Foreskin keratinocyte (primary cell): ENCODE measurements at places on chromosomes 5 and 9.

- peak; percentile 60 for DNase-seq
Measured at GRCh38 chr9:124671861-124672260, 99.2 kb downstream of the NR6A1 start.

GRCh38 chr9:76743931-76744330, 20.3 kb upstream of the PCA3 start:
- DNase-seq: no peak

GRCh38 chr5:113692891-113693457, 179.5 kb downstream of the YTHDC2 start:
- DNase-seq: no peak

DNA sequence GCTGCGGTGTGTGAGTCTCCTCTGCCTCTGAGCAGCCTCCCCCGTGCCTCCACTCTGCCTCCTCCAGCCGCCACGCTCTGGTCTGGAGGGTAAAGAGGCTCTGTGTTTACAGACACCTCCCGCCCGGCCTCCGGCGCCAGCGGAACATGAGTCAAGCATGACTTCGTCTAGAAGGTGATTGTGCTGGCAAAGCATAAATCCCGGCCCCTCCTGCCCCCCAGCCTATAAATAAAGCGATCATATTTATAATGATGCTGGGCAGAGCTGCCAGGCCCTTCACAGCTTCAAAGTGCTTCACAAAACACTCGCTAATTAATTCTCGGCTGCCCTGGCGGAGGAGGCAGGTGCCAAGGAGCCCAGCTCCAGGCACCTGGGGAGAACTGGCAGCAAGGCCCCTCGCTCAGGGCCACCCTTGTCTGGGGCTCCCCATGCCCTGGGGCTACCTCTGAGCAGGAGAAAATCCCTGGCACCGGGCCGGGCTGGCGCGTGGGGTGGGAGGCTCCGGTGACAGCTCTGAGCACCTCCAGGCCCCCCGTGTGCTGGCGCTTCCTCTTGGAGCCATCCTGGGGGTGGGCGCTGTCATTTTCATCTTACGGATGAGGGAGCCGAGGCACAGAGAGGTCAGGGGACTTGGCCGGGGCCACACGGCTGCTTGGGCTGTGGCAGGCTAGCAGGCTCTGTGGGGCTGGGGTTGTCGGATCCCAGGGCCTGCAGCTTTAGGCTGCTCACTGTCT, 87.8 kb downstream of the RXRA start:
- peak; percentile 47 for DNase-seq

GRCh38 chr5:17081142-17081541, 136.3 kb upstream of the BASP1 start:
- DNase-seq: no peak

DNA sequence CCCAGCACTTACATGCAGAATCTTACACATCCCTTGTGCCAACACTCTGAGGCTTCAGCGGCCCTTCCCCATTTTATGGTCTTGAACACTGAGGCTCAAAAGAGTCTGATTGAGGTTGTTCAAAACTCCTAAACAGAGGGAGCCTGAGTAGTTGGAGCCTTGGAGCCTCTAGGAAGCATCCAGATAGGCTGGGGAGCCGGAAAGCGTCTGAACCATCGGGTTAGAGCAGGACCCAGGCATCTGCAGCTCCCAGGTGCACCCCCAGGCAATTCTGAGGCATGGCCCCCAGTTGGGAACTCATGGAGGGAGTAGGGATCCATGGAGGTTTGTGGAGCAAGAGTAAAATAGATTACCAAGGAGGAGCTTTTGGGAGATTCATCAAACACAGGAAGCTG, 3.8 kb downstream of the OLFML2A start:
- no peak for DNase-seq

GRCh38 chr9:121484651-121485446, 14.8 kb downstream of the GGTA1 start:
- no peak for DNase-seq

DNA sequence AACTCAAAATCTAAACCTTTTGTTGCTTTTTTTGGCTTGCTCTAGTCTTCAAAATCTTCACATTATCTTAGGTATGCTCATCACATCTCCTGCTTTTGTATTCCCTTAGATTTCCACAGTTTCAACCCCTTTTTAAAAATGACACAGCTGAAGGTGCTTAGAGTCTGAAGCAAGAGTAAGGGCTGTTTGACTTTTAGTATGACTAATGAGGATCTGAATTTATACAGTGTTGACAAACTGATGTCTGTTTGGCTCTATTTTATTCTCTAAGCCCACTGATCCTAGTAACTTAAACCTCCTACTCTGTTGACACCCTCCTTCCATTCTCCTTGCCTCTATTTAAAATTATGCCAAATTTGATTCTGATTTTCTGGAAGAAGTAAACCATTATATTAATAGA, 200.1 kb downstream of the MCTP1 start:
- no peak for DNase-seq

- DNase-seq: no peak
Measured at GRCh38 chr9:121599872-121600585, 51.4 kb upstream of the DAB2IP start.

DNA sequence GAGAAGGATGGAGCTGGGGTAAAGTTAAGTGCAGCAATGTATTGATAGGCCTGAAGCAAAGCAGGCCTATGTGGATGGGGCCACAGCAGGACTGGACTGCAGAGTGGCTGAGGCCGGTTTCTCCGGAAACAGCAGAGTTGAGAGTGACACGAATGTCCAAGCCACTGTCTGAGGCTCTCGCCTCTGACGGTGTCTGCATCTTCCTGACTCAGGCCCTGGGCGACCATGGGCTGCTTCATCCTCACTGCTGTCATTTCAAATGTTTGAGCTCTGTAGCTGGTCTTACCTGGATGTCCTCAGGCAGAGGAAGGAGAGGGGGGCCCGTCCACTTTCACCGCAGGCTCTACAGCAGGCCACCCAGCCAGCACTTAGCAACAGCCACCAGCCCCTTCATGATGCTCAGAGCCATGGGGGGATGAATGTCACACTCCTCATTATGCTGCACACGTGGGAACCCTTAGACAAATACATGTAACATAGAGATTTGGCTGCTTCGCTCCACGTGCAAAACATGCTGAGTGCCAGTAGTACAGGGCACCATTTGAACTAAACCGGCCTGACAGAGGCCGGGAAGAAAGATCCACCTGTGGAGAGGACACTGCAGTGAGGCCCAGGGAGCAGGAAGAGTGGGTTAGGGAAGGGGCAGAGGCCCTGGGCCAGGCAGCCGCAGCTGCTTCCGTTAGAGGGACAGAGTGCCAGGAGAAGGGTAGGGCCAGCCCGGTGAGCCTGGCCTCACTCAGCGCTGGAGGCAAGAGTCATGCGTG, 31.7 kb upstream of the NXNL2 start:
- no peak for DNase-seq

- no peak for DNase-seq
Measured at GRCh38 chr5:147487031-147487750, 22.7 kb downstream of the DPYSL3 start.

- no peak for DNase-seq
Measured at GRCh38 chr9:106146886-106147285, 452.5 kb downstream of the TMEM38B start.

GRCh38 chr5:120463006-120463680, 957 bp upstream of the PRR16 start:
- no peak for DNase-seq

DNA sequence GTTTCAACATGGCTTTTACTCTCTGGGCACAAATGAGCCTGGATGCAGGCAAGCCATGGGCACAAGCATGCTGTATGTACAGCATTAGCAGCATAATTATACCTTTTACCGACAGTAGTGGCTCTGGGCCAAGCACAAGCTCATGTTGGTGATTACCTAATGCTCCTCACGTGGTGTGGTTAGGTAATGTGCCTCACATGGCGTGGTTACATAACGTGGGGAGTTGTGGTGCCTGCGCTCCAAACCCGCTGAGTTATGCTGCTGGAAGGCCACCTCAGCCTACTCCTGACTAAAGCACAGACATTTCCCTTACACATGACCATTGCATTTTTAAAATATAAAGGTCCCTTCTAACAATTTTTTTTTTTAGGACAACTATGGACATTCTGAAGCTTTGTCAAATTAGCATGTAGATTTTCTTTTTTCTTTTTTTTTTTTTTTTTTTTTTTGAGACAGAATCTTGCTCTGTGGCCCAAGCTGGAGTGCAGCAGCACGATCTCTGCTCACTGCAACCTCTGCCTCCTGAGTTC, 794.0 kb downstream of the EFNA5 start:
- no peak for DNase-seq

DNA sequence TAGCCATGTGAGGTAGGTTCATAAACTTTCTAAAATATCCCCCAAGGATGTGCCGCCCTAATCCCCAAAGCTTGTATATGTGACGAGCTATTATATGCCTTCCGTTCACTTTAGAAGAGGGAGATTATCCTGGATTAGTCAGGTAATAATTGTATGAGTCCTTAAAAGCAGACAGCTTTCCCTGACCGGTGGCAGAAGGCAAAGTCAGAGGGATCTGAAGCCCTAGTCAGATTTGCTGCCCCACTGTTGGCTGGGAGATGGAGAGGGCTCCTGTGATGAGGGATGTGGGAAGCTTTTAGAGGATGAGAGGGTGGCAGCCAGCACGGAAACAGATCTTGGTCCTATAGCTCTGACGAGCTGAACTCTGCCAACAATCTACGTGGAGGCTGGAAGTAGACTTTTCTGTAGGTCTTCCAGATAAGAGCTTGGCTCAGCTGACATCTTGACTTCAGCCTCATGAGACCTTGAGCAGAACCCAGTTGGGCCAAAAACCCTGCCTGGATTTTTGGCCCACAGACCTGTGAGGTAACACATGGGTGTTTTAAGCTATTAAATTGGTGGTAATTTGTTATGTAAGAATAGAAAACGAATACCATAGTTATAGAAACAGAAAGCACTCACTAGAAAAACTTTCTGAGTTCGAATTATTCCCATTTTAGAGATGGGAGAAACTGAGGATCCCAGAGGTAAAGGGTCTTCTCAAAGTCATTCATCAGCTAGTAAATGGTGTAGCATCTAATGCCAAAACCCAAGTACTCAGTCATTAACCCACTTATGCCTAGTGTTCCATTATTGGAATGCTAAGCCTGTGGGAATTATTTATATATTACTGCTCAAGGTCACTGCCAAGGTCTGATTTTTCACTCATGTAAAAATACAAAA, 48.9 kb downstream of the SH3PXD2B start:
- DNase-seq: no peak

DNA sequence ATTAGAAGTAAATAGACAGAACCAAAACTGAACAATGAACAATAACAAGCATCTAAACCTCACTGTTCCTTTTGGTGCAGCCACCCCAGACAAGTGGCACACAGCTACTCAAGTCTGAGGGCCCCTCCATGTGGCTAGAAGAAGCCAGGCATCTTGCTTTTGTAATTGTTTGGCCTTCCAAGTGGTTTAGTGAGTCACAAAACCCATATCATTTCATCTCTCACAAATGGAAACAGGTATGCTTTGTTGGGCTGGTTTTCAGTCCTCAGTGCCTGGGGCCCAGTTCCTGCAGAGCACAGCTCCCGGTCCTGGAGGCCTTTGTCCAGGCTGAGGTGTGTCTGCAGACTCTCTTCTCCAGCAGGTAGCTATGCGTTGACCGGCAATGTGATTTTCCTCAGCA, 16.7 kb downstream of the PRLR start:
- no peak for DNase-seq

- DNase-seq: peak; percentile 98
Measured at GRCh38 chr5:74762599-74762998, 4.3 kb downstream of the GFM2 start.

- DNase-seq: no peak
Measured at GRCh38 chr5:16855898-16856297, 80.2 kb downstream of the MYO10 start.

DNA sequence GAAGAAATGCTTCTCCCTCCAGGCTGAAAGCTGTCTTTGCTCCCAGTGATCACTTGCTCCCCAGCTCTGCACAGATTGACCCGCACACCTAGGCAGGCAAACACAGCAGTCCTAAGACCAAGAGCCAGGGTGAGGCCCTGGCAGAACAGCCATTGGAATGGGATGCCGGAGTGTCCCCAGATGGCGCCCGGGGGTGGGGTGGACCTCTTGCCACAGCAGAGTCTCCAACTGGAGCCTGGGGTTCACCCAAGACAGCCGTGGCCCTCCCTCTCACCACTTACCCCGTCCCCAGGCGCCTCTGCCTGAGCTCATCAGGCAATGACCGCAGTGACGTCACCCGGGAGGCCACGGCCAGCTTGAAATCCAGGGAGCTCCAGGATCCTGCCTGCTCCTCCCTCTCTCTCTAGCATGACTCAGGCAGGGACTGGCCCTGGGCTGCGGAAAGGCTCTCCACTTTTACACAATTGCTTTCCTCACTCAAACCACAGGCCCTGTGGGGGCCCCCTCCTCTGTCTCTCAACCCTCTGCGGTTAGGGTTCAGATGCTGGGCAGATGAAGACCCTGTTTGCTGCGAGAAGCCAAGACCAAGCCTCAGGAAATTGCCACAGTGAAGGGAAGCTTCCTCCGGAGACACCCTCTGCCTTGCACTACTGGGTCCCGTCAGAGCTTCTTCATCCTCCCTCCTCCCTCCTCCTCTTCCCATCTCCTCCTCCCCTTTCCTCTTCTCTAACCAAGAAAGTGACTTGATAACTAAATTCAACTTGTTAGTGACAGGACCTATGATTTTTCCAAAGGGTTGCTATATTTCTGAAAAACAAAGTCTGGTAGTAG, 24.3 kb upstream of the PTGES start:
- peak; percentile 95 for DNase-seq

DNA sequence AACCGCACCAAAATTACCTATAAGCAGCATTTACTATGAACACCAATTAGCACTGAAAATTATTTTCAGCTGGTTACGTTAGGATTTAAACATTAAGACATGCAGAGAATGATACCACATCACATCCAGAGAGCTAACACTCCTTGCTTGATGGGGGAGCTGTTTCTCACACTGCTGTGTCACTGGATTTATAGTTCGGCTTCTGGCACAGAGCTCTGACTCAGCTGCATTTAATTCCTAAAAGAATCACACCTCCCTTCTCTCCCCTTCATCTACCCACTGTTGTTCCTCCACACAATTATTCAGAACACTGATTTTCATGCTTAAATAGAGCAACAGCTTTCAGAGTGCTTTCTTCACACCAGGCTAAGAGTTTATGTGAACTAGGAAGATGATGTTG, 82.6 kb upstream of the SV2C start:
- no peak for DNase-seq

DNA sequence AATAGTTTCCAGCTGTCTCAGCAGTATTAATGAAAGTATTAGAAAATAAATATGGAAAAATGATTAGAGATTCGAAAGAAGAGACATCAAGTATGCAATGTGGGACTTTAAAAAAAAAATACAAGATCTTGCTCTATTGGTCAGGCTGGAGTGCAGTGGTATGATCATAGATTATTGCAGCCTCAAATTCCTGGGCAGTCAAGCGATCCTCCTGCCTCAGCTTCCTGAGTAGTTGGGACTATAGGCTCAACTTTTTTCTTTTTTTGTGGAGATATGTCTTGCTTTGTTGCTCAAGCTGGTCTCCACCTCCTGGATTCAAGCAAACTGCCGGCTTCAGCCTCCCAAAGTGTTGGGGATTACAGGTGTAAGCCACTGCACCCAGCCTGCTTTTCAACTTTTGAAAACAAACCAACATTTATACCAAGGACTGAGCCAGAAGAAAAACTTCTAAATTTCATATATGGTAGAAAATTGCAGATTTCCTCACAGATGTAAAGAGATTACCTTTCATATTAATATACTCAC, 323.1 kb downstream of the ADGRV1 start:
- no peak for DNase-seq

GRCh38 chr9:14538526-14538925, 154.7 kb downstream of the ZDHHC21 start:
- no peak for DNase-seq

- DNase-seq: peak; percentile 60
Measured at GRCh38 chr9:18935541-18935940, 97.5 kb downstream of the SAXO1 start.

GRCh38 chr9:117744856-117745389, 40.7 kb downstream of the TLR4 start:
- DNase-seq: no peak
